ENCODE measurements at places on chromosomes 3 and 15. TPM values are rescaled to one million over a fixed set of nuclear protein-coding genes. Genes with fewer than 3 reads are reported as not detected.

DNA sequence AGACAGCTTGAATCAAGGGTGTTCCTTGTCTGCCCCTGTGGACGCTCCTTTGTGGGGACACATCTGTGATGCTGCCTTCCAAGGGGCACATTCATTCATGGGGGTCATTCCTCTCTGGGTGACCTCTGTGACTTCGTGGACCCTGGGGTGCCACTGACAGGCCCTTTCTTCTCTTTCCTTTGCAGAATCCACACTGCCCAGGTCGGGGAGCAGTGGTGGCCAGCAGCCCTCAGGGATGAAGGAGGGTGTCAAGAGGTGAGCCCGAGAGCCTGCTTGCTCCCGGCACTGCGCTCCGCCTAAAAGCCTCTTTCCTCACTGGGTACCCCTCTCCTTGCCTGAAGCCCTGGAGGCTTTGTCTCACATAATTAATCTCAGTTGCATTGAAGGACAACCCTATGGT lies 26.3 kb downstream of the CHCHD6 start:
- DNase-seq, result no peak

TRNT1 gene
- total RNA-seq, result 22.4 TPM

GRCh38 chr3:179973931-179974361 lies 62.8 kb downstream of the PEX5L start:
- no peak for DNase-seq

COLQ gene
- total RNA-seq, result 0.40 TPM

- no peak for DNase-seq
These were observed 74.5 kb downstream of the SPTSSB start for GRCh38 chr3:161296814-161297213.

MLH1 gene
- total RNA-seq, result 56.4 TPM
